ENCODE measurements at places on chromosomes 4 and X.

- DNase-seq = no peak
These were observed 209.5 kb downstream of the PARM1 start for GRCh38 chr4:75142382-75142781.

DNA sequence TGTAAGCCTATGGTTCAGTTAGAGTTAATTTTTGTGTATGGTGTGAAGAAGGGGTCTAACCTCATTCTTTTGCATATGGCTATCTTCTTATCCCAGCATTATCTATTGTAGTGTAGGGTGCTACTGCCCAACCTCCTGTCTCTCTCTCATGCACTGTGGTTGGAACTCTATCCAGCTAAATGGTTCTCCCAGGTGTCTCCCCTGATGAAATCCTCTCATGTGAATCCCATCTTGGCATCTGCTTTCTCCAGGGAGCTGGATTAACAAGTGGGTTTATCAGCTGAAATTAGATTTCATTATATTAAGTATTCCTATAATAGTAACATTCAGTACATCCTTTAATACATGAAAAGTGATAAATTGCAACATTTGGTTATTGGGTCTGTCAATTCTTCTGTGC lies 224.7 kb upstream of the SFRP2 start:
- no peak for DNase-seq

DNA sequence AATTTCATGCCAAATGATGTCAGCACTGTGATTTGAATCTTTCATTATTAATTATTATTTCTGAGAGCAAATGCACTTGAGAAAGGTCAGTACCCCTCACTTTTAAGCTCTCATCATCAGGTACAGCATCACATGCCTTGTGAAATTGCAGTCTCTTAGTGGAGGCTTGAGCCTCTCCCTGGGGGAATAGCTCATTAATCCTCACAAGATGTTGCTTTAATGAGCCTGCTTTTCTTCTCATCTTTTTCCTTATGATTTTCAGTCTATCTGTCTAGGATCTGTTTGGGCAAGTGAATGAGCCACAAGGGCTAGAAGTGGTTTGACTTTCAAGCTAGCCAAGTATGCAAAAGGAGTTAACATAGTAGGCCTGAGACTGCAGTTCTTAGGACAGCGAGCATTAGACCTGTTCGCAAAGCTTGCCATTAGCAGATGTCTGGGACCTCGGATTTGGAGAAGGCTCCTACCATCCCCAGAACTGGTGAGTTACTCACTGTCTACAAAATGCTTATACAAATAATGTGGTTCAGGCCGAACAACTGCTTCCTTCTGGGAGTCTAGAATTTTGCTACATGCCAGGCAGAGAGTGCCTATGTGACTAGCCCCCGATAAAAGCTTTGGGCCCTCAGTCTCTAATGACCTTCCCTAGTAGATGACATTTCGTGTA lies 174.5 kb downstream of the IL15 start:
- DNase-seq = no peak

DNA sequence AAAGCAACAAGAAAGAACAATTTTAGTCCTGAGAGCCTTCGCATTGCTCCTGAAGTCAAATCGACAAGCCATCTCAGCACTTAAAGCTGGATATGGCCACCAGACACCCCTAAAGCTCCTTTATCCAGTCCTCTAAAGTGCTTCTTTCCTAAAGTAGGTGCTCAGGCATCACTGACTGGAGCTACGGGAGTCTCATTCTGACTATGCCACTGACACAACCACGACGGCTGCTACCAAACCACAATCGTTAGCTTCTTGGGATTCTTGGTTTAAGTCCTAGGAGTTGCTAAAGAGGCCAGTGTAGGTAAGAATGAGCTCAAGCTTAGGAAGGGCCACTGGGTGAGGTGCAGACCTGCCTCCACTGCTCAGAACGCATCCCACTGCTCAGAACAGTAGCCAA lies 1.0 kb downstream of the SLC10A6 start:
- no peak for DNase-seq

- DNase-seq = no peak
These were observed 43.4 kb downstream of the TET2 start for GRCh38 chr4:105189855-105190650.

GRCh38 chrX:41688156-41688555 lies 617 bp upstream of the GPR34 start:
- no peak for DNase-seq

DNA sequence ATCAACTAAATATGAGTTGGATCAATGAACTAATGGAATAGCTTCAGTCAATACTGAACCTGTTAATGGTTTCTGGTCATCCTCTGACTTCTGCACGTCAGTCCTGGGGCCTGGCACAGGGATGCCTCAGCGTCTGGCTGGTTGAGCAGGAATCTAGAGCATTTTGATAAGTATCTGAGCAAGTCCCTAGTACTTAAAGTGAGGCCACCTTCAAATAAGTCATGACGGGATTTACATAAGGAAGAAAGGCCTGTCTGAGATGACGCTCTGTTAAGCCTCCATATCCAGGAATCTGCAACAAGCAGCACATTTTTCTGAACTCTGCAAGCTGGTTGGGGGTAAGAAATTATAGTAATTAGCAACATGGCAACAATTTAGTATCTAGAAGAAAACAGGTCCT lies 83.2 kb upstream of the TBC1D9 start:
- no peak for DNase-seq

DNA sequence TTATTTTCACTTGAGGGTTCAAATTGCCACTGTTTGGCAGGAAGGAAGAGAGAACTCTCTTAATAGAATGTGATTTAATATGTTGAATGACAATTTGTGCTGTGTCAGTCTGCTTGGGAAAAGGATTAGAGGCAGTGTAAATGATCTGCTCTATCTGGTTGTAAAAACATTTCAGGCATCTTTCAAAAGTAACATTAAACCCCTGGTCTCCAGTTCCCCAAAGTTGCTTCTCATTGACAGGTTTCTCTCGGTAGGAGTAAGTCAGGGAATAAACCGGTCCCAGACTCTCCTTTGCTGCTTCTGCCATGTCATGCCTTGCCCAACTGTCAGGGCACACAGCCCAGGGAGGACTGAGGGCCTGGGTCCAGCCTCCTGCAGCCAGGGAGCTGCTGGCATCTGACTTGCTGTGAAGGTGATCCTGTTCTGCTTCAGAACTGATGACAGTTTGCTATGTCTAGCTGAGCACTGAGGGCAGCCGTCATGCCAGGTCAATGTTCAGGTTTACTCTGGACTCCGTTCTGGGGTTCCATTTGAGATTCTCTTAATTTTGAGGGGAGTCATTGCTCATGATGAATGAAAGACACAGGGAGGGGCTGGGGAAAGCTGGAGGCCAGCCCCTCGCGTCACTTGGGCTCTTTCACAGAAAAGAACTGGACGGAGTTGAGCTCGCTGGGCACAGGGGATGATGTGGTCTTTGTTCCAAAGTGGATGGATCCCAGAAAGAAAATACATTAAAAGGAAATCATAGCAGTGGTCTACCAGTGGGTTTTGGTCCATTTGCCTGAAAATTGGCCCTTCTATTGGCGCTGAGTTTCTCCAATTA lies 312.4 kb downstream of the ARHGAP10 start:
- DNase-seq = peak; percentile 77

GRCh38 chrX:110167952-110168451 lies 149.9 kb downstream of the AMMECR1 start:
- DNase-seq = no peak

DNA sequence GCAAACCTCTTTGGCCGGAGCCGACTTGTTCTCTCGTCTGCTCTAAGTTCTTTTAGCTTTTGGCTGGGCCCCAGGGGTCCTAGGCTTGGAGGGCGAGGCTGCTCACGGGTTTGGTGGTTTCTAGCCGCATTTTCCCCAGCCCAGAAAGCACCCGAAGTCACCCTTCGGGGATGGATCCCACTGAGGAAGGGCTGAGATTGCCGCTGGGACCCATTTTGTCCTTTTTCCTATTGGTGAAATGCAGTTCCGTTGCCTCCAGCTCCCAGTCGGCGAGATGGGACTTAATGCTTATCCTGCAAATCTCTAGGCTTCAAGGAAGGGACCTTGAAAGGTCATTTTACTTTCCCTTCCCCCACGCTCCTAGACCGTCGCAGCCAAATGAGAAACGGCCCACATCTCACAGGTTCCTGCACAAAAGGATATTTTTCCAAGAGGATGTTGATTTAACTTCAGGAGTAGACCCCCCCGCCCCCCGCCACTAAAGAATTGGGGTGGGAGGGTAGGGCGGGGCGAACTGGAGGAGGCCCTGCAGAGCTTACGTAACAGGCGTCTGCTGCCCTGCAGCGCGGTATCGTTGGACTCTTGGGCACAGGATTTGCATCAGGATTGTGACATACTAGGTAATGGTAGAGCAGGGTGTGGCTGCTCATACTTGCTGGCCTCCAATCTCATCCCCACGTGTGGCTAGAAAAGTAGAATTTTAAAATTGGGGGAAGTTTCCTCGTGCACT lies 564 bp downstream of the PGK1 start:
- DNase-seq = peak; percentile 75

DNA sequence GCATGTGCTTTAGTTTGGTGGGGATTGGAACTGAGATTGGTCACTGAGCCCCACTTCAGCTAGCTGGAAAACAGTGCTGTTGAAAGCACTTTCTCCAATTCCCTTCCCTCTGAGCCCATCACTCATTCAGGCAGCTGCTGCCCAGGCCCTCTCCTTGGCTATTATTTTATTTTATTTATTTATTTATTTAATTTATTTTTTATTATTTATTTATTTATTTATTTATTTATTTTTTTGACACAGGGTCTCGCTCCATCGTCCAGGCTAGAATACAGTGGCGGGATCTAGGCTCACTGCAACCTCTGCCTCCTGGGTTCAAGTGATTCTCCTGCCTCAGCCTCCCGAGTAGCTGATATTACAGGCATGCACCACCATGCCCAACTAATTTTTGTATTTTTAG lies 51.8 kb upstream of the RBPJ start:
- no peak for DNase-seq

- no peak for DNase-seq
These were observed 163.4 kb downstream of the BANK1 start for GRCh38 chr4:101953949-101954348.

DNA sequence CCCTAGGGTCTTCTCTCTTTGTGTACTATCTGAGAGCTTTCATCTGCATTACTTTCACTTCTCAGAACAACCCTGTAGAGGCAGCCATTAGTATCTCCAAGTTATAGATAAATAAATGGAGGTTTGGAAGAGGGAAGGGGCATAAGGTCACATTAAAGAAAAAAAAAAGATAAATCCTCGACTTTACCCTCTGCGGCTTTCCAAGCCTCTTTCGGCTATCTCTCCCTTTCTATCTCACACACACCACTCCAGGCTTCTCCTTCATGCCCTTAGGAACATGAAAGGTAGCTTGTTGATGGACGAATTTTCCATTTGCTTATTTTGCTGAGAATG lies 660 bp upstream of the ARHGEF9 start:
- no peak for DNase-seq

DNA sequence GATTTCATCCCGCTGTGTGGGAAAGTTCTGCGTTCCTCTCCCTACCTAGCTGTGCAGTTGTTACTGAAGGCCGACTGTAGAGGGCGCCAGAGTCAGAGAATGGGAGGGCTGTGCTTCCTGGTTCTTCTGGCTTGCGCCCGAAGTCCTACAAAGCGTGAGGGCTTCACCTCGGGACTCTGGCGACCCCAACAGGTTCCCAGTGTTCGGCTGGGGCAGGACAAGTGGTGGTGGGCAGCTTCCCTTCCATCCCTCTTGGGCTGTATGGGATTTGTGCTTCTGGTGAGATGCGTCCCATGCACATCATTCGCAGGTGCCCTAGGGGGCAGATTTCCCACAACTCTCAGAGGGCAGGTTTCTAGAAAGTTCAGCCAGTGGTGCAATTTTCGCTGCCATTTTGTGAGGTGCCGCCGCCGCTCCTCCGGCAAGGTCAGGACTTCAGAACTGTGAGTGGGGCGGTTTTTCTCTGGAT lies 27.3 kb downstream of the CT45A1 start:
- no peak for DNase-seq

GRCh38 chr4:185232370-185232769 lies 23.0 kb downstream of the SNX25 start:
- no peak for DNase-seq

DNA sequence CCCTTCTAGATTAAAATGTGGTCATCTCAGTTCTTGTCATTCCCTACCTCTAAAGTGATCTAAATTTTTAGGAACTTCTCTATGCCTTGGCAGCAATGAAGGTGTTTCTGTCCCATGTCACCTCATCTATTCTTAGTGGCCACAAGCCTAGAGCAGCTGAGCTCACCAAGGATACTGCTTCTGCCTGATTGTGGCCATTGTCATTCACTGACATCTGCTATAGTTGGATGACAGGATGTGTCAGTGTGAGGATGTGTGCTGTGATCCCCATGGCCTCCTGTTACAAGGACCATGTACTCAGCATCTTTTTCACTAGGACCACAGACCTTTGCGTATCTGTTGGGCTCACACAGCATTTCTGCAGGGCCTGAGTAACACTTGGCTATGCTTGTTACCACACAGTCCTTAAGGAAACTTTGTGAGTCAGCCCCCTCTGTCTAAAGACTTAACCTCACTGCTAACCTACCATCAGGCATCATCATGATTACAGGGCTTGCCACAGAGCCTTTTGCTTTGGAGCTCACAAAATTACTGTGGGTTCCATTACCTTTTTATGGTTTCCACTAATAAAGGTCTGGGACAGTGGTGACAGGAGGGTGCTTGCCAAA lies 421.0 kb downstream of the ADAM29 start:
- DNase-seq = no peak

DNA sequence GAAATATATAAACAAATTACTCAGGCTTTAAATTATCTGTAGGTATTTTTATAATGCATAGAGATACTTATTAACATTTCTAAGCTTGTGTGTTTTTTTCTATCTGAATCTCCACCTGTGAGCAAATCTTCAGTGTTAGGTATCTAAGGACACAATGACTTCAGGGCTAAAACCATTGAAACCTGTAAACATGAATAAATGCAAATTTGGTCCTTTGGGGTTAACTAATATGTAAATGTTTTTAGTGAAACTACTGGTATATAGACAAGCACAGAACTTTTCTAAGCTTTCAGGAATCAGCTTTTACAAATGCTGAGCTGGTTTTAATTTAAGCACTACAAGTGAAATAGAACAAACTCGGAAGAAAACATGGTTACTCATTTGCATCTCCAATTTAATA lies 147.9 kb downstream of the FBXO8 start:
- no peak for DNase-seq

GRCh38 chrX:134691453-134691852 lies 33.2 kb upstream of the PLAC1 start:
- no peak for DNase-seq

- DNase-seq = no peak
These were observed 42.9 kb upstream of the MAN2B2 start for GRCh38 chr4:6532102-6532501.

- no peak for DNase-seq
These were observed 10.4 kb upstream of the KLHL8 start for GRCh38 chr4:87230806-87231205.

DNA sequence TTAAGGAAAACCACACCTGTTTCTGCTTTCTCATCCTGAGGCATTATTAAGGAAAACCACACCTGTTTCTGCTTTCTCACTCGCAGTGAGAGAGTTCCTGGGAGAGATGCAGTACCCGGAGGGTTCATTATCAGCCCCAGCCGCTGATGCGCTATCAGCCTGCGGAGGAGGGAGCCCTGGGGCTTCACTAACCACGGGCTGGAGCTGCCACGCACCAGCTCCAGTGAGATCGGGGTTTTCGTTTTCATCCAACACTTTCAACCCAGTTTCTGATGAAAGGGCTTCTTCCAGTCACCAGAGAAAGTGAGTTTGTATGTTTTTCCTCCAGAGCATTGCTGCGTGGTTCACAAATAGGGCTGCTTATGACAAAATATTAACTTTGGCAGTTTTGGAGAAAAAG lies 93.2 kb upstream of the PRKX start:
- no peak for DNase-seq

Measured in left lobe of liver (tissue), 2 donors.